DMS79 treated with DMSO at 0.1 percent for 48 hours (cell line): ENCODE measurements at places on chromosomes 2 and 18.

GRCh38 chr2:223580951-223581350, 21.2 kb downstream of the SCG2 start:
- DNase-seq: no peak

- DNase-seq: no peak
These were observed 21.0 kb downstream of the KDSR start for GRCh38 chr18:63346031-63346430.

GRCh38 chr2:101520246-101520645, 45.3 kb upstream of the RFX8 start:
- DNase-seq: no peak

GRCh38 chr2:190137561-190137960, 75.0 kb upstream of the MSTN start:
- DNase-seq: no peak

- no peak for DNase-seq
These were observed 25.5 kb upstream of the ZCCHC2 start for GRCh38 chr18:62497190-62497772.
